ENCODE measurements at places on chromosomes 12 and 14.

DNA sequence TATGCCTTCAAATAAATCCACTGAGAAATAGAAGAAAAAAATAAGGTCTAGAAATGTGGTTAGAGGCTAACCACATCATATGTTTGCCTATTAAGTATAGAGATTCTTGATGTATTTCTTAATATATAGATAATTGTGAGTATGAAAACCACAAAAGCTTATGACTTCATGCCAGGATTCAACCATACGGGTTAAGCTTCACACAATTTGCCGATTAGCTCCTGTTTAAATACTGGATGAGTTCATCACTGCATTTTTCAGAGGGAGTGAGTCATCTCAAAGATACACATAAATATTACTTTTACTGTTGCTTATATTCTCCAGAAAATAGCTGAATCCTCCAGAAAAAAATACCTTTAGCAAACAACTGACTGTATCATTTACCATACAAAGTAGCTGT is 79.6 kb downstream of the RPL10L start:
- DNase-seq: peak; percentile 42

DNA sequence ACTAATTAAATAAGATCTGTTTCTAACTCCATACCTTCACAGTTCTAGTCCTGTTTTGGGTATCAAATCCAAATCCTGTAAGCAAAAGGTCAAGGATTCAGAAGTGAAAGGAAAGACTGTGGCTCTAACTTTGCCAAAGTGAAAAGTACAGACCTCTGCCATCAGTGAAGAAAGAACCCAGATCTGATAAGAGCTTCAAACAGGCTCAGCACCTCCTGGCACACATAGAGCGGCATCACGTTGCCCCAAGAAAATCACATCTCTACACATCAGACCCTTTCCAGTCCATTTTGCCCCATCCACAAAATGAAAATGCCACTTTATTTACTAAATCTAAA is 23.2 kb downstream of the CLIP1 start:
- DNase-seq: no peak

DNA sequence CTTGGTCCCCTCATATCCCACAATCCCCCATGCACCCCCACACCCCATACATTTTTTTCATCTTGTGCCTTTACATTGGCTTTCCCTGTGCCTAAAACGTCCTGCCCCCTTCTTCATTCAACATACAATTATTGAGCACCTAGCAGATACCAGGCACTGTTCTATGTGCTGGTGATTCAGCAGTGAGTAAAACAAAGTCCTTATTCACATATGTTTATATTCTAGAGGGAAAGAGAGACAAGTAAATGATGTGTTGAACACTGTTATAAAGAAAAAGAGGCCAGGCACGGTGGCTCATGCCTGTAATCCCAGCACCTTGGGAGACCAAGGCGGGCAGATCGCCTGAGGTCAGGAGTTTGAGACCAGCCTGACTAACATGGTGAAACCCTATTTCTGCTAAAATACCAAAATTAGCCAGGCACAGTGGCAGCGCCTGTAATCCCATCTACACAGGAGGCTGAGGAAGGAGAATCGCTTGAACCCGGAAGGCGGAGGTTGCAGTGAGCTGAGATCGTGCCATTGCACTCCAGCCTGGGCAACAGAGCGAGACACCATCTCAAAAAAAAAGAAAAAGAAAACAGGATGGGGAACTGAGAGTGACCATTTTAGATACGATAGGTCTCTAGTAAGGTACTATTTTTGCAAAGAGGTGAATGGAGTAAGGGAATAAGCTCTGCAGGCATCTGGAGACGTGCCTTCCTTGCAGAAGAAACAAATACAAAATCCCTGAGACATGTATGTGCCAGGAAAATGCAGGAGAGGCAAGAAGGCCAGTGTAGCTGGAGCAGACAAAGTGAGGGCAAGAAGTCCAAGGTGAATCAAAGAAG is 12.2 kb downstream of the SLC7A7 start:
- no peak for DNase-seq

- DNase-seq: no peak
Measured at GRCh38 chr12:125247477-125247876, 182.2 kb downstream of the AACS start.

DNA sequence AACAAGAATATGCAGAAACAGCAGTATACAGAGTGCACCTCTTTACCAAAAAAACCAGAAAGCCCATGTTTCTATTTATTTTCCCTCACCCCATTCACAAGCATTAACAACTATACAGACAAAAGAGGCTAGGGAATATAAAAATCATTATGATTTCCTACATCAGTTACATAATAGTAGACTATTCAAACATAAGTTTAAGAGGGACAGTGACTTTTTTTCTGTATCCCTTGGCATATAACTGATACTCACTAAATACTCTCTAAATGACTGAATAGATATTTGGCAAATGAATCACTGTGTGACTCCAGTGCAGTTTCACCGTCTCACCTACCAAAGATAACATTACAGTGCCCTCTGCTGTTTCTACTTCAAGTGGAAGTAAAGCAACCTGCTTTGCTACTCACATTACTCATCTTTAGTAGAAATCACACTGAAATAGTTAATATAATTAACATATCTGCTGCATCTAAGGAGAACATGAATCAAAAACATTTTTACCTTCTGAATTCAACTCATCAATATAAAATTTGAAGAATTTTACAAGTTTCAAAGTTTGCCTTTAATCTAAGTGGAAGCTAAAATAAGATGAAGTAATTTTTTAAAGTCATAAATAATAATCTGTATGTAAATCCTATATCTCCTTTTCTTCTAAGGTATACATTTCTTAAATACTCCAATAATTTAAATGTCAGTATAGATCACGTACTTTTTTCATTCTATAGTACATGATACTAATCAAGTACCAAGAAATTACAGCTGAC is 103.8 kb downstream of the OSBPL8 start:
- peak; percentile 88 for DNase-seq

GRCh38 chr12:123126294-123127181 is 24.4 kb downstream of the PITPNM2 start:
- peak; percentile 96 for DNase-seq

DNA sequence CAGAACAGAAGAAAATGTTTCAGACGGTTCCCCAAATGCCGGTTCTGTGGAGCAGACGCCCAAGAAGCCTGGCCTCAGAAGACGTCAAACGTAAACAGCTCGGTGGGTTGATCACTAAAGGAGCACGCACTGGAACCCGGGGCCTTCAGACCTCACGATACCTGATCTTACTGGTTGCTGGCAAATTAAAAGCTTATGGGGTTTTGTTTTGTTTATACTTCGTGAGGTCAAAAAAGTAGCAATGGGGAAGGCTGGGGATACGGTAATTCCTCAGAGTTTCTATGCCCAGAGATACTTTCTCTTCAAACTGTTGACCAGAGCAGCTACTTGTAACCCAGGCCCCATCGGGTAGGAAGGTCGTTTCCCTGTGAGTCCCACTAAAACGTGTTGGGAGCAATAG is 1.7 kb downstream of the CDKN1B start:
- peak; percentile 26 for DNase-seq

- DNase-seq: peak; percentile 62
Measured at GRCh38 chr12:30928356-30929244, 2.1 kb downstream of the TSPAN11 start.

- no peak for DNase-seq
Measured at GRCh38 chr12:47071241-47071852, 8.1 kb upstream of the PCED1B start.

- DNase-seq: no peak
Measured at GRCh38 chr12:39006286-39006685, 100.9 kb upstream of the CPNE8 start.

DNA sequence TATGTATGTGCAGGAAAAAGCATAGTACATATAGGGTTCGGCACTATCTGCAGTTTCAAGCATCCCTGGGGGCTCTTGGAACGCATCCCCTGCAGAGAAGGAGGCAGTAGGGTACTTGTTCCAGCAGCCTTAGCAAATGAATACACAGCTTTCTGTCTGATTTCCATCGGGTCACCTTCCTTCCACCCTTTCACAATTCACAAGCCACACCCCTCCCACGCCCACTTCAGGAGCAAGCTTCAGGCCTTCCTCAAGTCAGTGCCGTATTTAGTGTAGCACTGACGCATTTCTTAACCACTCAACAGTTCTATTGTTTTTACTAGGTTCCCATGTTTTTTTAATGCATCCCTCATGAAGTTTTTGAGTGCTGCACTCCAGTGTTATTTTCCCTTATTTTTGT is 64.2 kb downstream of the CLMN start:
- peak; percentile 65 for DNase-seq

DNA sequence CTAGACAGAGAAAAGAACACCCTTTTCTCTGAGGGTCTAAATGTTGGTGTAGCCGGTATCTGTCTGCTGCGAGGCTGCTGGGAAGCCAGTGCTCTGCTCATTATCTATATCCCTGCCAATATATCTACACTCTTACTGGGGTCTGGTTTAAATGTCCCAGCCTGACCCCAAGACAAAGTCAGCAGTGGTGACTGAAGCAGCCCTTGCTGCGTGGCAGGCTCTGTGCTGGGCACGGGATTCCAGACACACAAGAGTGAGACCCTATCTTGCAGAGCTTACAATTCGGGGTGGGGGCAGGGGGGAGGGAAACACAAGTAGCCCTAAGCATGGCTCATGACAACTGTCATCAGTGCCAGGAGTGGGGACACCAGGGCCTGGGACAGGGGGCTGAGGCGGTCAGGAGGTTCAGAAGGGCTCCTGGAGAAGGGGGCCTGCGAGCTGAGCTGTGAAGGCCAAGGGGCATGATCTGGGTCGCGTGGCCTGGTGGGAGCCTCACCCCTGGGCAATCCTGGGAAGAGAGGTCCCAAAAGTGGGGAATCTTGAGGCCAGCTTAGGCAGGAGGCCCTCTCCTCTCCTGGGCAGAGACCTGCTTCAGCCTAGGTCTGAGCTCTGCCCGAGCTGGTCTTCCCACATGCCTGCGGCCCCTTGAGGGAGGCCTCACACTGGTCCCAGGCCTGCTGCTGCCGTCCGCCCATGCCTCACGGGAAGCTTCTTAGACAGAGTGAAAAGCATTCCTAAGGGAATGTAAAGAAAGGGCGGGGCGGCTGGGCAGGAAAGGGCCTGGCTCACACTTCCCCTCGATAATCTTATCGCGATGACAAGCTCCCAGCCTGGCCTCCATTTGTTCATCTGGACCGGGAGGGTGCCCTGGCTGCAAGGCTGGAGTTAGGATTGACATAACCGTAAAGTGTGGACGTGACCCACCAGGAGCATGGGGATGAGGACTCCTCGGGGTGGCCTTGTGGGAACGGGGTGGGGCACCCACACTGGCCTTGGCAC is 7.3 kb upstream of the RCOR1 start:
- DNase-seq: peak; percentile 71

DNA sequence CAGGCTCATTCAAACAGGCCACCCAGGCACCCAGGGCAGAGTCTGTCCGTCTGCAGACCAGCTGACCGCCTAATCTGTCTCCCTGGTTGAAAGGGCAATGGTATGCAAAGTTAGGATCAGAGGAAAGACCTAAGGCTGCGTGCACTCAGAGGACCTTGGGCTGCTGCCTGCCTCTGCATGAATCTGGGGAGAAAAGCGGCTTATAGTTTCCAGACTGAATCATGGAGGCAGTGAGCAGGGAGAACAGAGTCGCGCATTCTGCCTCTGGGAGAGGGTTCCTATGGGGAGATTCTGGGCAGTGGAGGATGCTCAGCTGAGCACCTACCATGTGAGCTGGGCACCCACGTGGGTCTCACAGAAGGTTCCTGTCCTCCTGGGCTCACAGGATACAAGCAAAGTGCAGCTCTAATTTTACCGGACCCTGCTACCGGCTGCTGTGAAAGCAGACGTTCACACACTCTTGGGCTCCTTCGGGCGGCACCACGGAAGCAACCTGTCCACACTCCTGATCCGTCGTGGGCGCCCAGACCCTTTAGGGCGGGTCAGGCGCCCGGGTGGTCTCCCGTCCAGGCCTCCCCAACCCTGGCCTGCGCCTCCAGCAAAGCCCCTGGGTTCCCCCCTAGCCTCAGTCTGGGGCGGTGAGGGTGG is 772 bp downstream of the SCARB1 start:
- no peak for DNase-seq

DNA sequence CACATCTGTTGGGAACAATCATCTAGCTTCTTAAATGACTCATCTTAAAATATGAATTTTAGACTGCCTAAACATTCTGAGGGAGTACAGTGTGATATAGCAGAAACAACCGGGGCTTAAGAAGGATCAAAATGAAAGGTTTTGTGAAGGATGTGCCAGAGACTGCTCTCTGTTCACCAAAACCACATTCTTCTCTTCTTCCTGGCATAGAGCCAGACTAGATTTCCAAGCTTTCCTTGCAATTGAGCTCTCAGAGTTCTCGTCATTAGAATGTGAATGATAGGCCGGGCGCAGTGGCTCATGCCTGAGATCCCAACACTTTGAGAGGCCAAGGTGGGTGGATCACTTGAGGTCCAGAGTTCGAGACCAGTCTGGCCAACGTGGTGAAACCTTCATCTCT is 94.5 kb downstream of the LRRIQ1 start:
- no peak for DNase-seq

DNA sequence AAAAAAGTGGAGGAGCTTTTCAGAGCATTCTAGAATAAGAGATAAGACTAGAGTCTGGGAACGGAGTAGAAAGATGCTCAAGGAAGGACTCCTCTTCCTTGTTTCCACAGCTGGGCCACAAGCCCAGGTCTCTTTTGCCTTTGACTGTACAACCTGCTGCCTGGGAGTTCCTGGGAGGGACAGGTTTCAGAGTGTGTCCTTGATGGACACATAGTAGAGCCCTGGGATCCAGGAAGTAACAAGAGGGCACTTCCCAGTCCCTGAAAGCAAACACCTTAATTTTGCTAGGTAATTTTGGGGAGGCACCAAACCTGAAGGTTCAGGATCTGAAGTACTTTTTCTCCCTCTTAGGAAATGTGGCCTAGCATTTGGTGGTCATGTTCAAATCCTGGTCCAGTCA is 44.4 kb downstream of the CHST11 start:
- no peak for DNase-seq

DNA sequence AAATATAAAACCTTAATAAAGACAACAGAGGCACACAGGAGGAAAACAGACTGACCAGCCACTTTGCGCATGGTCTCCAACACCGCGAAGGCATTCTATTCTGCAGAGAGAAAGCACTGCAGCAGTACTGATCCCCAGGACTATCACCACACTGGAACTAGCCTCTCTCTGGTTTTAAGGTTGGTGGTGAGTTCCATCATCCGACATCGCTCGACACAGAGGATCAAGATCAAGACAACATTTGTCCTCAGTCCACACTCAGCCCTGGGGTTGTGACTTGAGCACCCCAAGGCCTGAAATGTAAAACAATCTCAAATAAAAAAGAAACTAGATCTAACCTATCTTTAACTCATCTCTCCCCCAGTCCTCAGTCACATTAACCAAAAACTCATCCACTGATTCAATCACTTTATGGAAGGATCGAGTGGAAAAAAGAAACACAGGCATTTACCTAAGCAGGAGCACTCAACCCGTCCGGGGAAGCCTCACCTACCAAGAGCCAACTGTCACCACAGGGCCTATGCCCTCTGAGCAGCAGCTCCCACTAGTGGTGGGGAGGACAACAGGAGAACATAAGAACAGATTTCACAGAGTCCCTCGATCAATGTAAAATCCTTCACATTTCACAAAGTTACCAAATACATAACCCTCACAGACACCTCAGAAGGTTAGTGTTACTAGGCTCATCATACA is 17.7 kb downstream of the STXBP6 start:
- DNase-seq: no peak

DNA sequence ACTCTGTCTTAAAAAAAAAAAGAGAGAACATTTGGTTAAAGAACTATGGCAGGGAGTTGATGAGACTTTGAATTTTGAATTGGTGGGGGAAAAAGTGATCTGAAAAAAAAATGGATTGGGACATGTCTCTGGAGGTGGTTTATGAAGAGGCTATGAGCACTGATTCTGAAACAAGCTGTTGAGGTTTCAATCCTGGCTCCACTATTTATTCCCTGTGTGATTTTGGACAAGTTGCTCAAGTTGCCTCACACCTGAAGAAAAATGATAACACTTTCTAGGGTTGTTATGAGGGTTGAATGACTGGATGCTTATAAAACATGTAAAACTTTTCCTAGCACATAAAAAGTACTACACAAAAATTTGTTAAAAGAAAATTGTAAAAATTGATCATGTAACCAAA is 1.8 kb upstream of the ANO6 start:
- DNase-seq: no peak
